Fibroblast of skin of left biceps (primary cell): ENCODE measurements at places on chromosomes 7 and 10.

GRCh38 chr7:147079921-147080420 is 963.4 kb downstream of the CNTNAP2 start:
- DNase-seq = no peak

- no peak for DNase-seq
These were observed 918.6 kb upstream of the AUTS2 start for GRCh38 chr7:68679459-68680234.

DNA sequence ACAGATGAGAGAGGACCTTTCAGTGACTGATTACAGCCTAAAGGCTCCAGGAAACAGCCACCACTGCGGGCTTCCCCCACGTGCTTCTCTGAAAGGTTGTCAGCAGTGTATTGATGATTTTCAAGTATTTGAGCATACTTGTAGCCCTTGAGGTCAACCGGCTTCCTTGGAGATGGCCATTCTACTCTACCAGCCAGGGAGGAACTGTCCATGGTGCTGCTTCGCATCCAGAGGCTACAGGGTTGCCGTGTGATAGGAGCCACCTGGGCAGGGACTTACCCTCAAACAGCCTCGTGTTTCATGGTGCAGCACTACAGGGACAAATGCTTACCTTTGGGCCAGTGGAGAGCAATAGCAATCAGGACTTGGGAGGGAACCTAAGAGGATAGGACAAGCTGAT is 179.5 kb downstream of the DPP6 start:
- no peak for DNase-seq

GRCh38 chr7:133801341-133801740 is 325.8 kb upstream of the LRGUK start:
- DNase-seq = no peak

DNA sequence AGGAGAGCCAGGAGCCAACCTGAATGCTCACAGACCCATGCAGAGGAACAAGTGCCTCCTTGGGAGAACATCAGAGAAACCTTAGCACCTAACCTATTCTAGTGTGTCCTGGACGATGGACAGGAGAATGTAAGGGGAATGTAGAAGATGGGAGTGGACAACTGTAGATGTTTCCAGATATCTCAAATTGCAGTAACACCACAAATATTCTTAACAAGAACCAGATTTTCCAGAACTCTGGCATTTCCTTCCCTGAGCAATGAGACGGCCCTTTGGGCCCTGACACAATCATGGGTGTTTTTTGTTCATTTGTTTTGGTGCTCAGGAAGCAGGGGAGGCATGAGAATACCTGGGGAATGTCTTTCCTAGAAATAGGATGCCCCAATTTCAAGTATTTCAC is 196.1 kb upstream of the PRSS1 start:
- DNase-seq = no peak

DNA sequence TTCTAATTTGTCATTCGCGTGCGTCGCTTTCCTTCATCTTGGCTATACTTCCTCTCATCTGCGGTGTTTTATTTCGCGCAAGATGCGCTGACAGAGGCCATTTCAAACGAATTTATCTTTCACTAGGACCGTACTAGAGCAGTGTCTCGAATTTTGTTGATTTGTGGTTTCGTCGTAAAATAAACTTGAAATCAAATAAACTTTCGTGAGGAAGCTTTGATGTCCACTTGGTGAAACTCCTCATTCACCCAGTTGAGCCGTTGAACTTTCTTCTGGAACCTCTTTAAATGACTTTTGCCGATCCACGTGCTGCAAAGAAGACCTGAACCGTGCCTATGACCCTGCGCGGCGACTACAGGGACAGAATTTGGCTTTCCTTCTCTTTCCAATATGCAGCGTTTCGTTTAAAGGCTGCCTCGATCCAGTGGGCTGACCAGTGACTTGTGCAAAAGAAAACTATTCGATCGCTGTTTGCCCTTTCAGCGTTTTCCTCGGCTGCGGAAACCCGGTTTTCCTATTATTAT is 163.9 kb upstream of the PPP1R3A start:
- DNase-seq = no peak

DNA sequence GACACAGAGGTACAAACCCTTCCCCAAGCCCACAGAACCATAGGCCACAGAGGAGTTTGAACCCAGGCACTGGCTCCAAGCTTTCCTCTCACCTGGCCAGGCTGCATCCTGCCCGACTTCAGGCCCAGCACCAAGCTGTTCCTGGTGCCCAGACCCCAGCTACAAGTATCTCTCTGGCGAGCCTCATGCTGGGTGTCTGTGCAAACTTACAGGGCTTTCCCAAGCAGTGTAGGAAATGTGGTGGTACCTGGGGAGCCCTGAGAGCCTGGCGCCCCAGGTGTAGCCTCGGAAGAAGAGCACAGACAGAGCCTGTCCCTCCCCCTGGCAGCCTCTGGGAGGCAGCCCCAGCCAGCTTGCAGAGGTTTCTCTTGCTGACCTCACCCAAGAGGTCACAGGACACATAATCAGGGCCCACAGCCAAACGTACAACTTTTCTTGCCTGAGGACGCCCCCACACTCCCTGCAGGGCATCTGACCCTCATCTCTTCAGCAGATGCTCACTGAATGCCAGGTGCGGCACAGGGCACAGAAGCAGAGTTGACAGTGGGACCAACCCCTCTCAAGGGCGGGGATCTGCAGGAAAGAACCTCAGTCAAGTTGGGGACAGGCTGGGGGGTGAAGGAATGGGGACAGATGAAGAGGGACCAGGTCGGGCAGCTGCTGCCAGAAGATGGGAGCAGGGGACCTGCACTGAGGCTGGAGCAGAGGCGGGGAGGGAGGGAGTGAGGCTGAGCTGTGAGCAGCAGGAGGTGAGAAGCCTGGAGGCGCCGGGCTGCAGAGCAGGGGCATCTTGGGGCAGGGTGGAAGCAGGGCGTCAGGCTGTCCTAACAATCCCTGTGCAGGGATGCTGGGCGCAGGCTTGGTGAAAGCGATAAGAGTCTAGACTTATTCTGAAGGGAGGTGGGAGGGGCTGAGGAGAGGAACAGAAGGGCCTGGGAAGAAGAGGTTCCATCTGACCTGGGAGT is 16.3 kb upstream of the MYL7 start:
- no peak for DNase-seq

DNA sequence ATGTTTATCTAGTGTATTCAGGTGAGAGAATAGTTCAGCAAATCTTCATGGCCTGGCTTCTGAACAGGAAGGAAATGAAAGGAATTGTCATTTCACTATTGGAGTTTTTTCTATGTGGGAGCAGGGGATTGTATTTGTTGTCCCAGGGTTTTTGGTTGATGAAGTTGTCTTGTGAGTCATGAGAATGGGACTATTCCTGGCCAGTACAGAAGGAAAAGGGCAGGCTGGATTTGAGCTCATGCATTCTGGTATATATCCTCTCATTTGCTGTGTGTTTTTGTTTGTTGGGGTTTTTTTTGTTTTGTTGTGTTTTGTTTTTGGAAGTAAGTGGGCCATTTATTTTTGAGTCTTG is 101.2 kb upstream of the MKLN1 start:
- DNase-seq = no peak

DNA sequence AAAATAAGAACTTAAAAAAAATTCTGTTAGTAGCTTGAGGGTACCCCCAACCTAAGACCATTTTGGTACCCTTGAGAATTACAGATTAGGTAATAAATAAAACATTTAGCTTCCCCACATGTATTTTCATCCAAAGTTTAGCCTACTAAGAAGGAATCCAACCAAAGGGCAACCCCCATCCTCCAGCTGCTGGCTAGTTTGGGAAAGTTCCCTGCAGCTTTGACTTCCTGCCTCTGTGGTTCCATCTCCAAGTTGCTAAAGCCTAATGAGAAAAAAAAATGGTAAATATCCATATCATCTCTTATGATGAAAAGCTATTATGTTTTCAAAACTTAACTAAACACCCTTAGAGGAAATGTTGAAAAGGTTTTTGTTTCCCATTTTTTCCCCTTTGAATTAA is 547.2 kb downstream of the ANKRD7 start:
- DNase-seq = no peak

GRCh38 chr10:46250481-46250880 is 36.3 kb upstream of the ANTXRL start:
- no peak for DNase-seq

DNA sequence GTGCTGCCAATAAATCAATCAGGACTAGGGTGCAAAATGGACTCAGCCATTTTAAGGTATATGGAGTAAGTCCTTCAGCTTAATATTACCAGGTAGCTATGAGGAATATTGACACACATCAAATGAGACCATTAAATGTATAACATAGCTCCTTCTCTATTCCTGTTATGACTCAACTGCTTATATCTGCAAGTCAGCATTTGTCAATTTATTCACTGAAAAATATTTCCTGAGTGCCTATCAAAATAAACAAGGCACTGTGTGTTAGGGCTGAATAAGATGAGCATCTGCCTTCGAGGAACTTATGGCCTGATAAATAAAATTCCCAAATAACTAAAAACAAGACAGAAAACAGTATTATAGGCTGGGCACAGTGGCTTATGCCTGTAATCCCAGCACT is 113.8 kb downstream of the CDK6 start:
- no peak for DNase-seq

DNA sequence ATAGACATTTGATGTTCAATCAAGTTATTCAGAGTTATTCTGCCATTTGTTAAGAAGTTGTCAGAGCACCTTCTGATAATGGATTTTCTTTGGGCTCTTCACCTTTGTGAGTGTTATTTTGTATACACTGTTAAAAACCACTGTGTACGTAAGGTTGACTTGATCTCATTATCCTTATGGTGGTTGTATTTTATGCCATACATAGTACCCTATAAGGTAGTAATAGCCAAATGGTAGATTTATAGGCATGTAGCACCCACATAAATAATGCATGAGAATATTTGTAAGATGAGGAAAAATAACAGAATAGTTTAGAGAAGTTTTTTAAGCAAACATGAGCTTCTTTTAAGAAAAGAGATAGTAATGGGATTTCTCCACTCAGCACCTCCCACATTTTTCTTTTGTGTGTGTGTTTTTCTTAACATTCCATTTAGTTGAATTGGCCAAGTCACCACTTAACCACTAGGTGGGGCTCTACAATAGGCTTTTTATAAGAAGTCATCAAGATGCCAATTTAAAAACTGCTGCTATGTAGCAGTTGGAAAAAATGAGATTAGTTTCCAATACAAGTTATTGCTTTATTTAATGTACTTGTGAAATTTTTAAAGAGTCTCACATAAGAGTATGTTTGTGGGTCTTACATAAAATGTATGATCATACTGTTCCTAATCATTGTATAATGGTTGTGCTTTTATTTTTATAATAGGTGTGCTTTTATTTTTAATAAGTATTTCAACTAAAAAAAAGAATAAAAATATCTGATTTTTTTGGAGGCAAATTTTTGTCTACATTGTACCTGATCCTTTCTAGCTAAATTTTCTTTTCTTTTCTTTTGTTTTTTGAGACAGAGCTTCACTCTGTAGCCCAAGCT is 41.1 kb upstream of the STMP1 start:
- DNase-seq = peak; percentile 70

GRCh38 chr10:90319188-90319914 is 538.5 kb downstream of the HTR7 start:
- peak; percentile 54 for DNase-seq

DNA sequence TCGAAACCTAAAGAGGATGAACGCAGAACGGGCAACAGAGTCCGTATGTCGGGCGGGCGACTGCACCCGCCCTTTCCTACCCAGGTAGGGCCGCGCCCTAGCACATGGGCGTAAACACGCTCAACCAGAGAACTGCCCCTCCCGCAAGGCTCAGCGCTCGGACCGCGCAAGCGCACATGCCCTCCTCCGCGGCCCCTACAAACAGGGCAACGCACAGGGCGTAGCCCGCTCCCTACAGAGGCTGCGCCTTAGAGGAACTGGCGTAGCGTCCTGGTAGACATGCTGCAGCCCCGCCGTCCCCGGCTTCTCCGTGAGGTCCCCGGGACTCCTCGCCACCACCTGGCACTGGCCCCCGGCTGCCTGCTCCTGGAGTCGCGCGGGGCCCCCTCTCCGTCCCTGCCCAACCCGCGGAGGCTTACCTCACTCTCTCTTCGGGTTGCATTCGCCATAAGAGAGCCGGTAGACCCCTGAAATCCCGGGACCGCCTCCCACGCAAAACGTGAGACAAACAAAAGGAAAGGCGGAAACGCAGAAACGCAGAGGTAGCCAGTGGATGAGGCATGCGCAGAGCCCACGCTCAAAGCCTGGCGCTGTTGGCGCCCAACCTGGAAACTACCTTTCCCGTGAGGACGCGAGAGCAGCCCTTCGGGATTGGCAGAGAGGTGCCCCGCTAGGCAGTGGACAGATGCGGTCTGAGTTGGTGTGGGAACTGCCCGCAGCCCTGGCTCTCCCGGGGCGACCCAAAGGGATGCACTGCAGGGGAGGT is at the start of gene ZNF33B:
ZNF33B (minus strand) TSS at position 516 of the 766 bp plus-strand sequence. CDS start 1,642 bp downstream, outside the sequence.
- DNase-seq = peak; percentile 70

DNA sequence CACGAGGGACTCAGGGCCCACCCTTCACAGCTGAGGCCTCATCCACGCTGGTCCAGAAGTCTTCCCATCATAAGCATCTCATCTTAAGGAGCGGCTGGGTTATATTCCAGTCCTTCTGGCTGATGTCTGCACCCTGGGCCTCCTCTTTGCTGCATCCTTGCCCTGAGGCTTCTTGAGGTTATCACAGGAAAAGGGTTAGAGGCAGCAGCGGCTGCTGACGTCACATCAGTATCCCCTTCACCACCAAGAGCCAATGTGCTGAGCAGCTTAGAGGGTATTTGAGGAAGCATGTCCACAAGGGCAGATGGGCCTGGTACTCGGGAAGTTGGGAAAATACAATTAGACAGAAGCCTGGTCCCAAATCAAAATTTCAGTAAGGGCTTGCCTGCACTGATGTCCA is 125.1 kb downstream of the PLXNA4 start:
- DNase-seq = no peak

DNA sequence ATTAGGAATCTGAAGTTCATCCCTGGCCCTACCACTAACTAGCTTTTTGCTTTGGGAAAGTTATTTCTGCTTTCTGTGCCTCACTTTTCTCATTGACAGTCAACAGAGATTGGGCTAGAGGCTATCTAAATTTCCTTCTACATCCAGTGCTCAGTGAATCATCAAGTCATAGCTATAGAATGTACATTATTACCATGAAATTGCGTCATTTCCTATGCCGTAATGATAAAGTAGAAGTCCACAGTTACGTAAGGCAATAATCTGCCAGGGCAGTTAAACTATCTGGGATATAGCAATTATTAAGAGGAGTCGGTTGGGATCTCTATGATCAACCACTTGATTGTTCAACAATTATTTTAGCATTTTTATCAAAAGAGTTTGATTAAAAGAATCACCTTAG is 64.4 kb downstream of the ITGB8 start:
- DNase-seq = peak; percentile 47

DNA sequence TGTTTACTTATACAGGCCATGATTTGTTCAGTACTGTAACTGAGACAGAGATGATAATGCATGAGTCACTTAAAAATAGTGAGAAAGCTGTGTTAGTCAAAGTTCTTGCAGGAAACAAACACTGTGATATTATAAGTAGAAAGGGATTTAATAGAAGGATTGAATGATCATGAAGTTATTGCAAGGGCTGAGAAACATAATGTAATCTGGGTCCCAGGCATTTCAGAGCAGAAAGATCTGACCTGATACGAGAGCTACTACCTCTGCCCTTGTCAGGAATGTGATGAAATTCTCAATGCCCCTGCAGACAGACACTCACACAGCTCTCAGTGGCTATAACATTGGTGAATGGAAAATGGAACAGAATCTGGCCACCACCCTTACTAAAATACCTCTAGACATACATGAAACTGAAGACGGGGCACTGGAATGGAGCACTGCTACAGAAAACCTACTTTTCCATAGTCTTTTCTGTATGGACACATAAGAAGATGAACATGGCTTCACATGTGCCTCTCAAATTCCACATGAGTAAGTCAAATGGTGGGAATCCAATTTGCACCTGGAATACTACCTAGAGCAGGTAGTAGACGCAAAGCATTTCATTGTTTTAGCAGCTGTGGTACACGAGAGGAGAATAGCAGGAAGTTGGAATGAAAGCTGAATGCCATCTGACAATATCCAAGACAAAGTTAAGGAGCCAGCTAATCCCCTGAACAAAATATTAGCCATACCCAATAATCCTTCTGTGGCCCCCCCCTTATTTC is 19.1 kb upstream of the VWDE start:
- no peak for DNase-seq
